ENCODE measurements at places on chromosomes 7 and 10.

DNA sequence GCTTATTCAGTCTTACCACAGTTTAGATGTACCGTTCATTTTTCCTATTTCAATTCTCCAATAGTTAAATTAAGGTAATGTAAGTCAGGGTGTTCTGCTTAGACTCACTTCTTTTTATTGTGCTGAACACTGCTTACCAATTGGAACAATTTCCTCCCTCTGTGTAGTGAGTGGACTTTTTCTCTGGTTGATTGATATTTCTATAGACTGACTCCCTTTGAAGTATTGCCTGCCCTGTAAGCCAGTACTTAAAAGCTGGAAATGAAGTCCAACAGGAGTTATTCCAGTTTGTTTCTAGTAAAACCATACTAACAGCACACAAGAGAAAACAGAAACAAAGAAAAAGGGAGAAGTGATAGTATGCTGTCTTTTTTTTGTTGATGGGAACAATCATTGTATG is 1674.9 kb downstream of the REEP3 start:
- no peak for DNase-seq

- peak; percentile 94 for DNase-seq
Observed at GRCh38 chr10:23095404-23095965, at the start of gene MSRB2. TSS of gene MSRB2 (plus strand) at chr10:23095579. CDS start at chr10:23095609, 30 bp downstream.

GRCh38 chr10:124028700-124029480 is 64.5 kb downstream of the CHST15 start:
- DNase-seq = no peak

DNA sequence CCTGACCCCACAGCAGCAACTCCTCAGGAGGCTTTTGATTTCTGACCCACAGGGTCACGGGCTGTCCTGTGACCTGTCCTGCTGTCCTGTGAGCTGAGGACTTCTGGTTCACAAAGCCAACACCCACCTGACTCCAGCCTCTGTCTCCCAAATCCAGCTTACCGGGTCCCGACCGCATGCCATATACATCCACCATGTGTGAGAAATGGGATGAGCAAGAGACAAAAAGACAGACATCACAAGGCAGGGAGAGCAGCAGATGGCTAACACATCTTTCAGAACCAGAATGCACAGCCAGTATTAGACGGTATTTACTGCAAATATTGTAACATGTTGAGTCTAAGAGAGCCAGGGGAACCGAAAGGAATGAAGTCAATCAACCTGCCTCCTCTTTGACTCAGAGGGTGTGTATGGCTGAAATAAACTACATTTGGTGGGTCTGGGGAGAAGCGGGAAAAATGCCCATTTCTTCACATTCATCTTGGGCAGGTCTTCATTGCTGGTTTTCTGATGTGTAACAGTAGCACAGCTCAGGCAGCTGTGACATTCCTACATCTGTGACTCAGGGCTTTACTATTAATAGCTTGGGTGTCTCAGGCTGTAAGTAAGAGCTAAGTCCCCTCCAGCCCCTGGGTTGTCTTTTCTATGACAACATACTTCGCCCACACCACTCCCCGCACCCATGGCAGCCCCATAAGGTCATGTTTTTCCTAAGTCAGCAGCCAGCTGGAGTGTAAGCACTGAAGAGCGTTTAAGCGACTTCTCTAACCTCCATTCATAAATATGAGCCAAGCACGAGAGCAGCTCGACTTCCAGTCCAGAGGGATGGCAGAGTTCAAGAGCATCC is 25.0 kb downstream of the ABLIM1 start:
- peak; percentile 60 for DNase-seq

- DNase-seq = no peak
Observed at GRCh38 chr7:117837841-117838240, 35.4 kb downstream of the CTTNBP2 start.

DNA sequence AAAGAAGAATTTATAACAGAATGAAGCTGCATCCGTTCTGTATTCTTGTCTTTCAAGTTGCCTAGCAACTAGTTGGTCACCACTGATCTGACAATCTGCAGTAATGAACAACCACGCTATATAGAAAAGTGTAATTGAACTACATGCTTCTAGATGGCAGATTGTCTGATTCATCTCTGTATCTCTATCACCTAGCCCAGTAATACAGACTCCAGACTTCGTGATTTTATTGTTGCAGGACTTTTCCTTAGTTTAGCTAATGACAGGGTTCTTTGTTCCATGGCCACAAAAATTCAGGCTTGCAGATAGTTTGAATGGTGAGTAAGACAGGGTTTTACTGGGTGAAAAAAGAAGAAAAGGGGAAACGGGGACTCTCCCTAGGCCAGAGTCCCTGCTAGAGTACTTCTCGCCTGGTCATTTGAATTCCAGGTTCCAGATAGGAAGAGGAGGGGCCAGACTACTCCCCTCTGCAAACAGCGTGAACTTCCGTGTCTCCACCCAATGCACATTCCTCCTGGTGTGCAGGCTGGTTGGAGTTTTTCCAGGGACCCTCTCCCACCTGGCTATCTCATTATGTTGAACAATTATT is 45.9 kb downstream of the COL1A2 start:
- DNase-seq = no peak

GRCh38 chr10:6309816-6310215 is 107.1 kb downstream of the PFKFB3 start:
- DNase-seq = no peak

DNA sequence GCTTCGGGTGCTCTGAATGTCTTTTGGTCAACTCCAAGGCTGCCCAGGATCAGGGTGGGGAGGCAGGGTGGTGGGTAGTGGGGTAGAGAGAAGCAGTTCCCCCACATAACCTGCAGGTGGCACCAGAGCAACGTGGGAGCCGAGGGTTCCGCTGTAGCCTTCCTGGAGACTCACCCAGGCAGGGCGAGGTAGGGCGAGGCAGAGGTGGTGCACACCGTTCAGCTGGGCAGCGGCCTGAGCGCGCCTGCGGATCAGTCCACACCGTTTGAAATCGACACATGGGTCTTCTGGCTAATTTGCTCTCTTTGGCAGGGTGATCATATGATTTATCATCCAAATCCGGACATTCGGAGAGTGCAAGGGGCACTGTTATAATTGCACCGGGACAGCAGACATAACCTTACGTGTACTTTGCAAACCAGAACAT is 41.4 kb upstream of the MAP3K8 start:
- peak; percentile 78 for DNase-seq

DNA sequence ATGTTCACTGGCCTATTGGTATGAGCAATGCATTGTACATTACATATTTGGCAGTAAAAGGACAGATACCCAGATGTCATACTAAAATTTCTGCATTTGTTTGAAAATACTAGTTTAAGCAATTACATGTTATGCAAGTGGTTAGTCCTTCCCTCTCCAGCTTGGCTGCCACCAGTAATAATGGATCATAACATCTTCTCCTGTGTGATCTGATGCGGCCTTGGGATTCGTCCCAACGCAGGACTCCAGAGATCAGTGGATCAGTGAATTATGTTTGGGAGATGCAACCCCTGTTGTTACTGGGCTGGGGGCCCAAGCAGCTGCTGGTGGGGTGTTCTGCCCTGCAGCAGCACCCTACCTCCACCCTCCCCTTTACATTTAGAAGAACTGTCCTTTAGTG is 11.2 kb upstream of the PDK4 start:
- peak; percentile 60 for DNase-seq

- no peak for DNase-seq
Observed at GRCh38 chr10:31583293-31583692, 264.3 kb downstream of the ZEB1 start.

GRCh38 chr10:126090911-126091728 is 194.8 kb downstream of the FANK1 start:
- no peak for DNase-seq

GRCh38 chr7:116674508-116675173 is 2.6 kb downstream of the MET start:
- DNase-seq = no peak

DNA sequence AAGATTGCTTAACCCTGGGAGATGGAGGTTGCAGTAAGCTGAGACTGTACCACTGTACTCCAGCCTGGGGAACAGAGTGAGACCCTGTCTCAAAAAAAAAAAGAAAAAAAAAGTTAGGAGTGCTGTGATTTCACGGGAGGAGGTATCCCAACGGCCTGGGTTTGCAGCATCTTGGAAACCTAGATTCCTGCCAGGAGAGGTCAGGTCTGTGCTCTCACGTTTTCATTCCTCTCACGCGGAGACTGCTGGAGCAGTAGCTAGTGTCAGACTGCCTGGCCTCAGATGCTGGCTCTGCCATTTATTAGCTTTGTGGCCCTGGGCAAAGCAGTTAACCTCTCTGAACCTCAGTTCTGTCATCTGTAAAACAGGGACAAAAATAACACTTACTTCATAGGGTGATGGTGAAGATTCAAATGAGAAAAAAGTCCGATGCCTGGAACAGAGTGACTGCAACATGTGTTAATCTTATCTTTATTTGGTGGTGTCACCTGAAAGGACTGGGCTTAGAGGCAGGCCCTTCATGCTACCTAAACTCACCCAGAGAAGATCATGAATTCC is 94.9 kb downstream of the GAD2 start:
- DNase-seq = no peak

- DNase-seq = no peak
Observed at GRCh38 chr7:105640956-105641810, 59.9 kb upstream of the EFCAB10 start.

DNA sequence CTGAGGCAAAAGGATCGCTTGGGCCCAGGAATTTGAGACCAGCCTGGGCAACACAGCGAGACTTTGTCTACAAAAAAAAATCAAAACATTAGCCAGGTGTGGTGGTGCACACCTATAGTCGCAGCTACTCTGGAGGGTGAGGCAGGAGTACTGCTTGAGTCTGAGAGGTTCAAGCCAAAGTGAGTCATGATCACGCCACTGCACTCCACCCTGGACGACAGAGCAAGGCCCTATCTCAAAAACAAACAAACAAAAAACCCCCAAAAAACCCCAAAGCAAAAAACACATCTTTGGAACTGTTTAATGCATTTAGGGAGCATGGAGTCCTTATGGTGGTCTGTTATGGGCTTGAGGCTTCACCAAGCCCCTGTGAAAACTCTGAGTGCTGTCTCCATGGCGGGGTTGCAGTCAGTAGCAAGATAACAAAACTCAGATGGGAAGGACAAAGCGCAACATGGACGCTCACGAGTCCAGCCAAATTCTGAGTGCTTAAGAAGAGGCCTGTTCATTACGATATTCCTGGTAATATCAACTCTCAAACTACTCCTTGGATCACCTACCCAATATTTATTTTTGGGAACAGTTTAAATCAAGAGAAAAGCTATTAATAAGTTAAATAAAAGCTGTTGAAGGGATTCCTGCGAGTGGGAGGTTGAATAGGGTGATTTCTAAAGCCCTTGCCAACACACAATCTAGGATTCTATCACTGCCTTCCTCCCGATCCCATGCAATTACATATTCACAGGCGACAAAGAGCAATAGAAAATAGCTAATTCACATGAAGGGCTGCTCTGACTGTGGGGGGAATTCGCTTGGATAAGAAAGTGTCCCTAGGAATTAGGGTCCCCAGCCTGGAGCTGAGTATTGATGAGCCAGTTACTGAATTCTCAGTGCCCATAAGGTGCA is 123.3 kb downstream of the HIPK2 start:
- no peak for DNase-seq

DNA sequence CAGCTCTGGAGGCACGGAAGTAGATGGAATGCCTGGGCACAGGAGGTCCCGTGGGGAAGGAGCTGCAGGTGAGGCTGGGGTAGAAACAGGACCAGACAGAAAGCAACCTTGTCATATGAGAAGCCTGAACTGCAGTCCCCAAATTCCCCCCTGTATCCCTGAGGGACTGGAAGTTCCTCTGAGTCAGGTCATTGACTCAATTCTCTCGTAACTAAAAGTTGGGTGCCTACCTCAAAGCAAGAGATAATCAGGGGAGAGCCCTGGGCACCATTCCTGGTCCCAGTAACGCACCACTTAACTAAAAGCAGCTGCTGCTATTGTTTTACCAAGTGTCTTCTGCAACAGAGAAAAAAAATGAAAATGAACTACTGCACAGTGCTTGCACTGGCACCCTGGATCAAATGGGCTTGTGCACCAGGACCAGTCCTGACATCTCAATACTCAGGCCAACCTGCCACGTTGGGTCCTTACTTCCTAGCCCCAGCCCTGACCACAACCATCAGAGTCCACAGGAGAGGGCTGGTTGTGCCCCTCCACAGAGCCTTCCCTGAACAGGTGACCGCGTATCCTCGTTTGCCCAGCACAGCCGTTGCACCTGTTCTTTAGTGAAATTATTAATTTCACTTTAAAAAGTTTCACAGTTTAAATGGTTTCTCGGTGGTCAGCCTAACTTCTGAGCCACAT is 79.3 kb downstream of the GRID1 start:
- no peak for DNase-seq

DNA sequence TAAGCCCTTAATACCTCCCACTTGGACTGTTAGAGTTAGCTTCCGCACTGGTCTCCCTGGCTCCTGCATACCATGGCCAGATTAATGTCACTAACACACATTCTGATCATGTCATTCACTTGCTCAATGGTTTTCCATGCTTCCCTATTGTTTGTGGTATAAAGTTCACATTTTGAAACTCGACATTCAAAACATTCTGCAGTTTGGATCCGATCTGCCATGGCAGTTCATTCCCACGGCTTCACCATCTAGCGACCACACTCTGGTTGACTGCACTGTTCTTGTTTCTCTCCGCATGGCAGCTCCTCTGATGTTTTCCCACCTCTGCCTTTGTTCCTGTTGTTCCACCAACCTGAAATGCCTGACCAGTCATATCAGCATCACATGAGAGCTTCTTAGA is 87.4 kb upstream of the WAC start:
- DNase-seq = no peak

DNA sequence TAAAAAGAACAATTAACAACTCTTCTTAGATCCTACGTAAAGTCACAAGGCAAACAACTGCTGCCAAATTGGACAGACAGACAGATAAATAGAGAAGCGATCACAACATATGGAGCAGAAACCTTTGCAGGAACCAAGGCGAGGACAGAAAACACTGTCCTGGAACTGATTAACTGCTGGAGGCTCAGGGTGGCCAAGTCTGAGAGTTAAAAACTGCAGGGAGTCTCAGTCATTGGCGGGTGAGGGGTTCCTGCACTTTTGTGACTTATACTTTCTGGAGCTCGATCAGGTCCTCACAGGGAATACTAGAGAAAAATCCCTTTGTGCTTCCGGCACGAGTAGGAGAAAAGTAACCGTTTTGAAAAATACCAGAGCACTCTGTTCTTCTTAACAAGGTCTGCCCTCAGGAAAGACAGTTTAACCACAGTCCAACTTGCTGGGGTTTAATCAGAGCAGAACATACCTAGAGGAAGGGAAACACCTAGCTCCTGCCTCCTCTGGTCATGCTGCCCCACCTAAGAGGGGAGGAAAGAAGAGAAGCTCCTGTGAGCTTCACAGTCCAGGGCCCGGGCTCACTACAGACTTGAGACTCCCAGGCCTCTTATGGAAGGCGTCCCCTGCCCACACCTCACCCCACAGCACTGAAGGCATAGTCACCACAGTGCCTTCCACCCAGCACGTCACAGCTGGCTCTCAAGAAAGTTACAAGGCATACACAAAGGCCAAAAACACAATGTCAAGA is 74.9 kb downstream of the LARP4B start:
- DNase-seq = no peak

DNA sequence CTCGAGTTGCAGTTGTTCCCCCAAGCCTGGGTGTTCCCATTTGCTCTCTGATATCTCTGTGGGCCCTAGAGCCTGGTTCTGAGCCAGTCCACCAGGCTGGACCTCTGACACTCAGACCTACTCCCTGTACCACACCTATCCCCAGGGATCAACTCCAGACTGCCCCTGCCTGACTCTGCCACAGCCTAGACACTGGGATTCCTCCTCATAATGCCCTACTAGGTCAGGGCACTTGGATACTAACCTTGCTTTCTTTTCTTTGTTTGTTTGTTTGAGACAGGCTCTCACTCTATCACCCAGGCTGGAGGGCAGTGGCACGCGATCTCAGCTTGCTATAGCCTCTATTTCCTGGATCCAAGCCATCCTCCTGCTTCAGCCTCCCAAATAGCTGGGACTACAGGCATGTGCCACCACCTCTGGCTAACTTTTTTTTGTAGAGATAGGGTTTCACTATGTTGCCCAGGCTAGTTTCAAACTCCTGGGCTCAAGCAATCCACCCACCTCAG is 30.8 kb upstream of the PDCD4 start:
- no peak for DNase-seq
